ENCODE measurements at places on chromosomes 11 and 22.

- DNase-seq = peak; percentile 79
Measured at GRCh38 chr11:73980001-73980961, 2.4 kb downstream of the UCP2 start.

DNA sequence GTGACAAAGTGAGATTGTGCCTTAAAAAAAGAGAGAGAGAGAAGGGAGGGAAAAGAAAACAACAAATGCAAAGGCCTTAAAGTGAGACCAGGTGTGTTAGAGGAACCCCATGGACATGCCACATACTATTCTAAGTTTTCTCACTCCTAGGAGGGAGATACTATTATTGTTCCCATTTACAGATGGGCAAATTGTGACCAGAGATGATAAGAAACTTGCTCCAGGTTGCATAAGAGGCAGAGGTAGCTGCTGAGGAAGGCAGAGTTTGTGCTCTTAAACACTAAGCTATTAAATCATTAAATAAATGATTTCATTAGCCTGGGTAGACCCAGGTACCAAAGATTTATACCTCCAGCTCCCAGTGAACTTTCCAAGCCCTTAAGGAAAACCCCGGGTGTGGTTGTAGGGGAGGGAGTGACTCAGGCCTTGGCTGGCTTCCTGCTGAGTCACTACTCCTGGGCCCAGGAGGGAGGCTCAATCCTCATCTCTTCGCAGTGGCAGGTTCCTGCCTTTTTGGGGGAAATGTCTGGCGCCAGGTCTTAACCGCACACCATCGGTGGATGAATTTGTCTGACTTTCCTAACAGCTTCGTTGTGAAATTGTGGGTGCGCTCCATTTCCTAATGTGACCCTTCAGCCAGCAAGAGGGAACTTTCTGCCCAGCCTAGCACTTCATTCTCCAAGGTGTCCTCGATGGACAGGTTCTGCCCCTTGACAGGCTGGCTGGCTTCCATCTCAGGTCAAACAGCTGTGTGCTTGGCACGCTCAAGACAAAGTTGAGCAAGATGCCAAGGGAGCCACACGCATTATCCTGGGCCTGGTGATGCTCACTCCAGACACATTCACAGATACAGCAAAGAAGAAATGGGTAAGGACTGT, 33.4 kb upstream of the PTPRJ start:
- DNase-seq = no peak

GRCh38 chr11:74357449-74357848, 40.8 kb downstream of the PGM2L1 start:
- no peak for DNase-seq

DNA sequence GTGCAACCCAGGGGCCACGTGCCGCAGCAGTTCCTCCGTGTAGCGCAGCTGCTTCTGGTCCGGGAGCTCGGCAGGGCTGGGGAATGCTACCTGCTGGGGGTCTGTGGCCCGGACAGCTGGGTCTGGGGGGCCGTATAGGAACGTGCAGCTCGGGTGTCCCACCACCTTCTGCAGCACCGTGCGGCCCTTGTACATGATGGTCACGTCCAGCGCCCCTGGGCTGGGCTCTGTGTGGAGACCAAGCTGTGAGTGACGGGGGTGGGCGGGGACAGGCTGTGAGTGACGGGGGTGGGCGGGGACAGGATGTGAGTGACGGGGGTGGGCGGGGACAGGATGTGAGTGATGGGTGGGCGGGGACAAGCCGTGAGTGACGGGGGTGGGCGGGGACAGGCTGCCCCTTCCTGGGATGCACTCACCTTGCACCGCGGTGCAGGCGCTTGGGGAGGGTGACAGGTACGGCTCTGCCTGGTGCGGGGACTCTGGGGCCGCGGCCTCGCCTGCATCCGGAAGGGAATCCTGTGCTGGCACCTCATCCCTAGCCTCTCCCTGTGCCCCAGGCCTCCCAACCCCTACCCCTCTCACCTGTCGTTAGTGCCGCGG, 2.3 kb downstream of the IRF7 start:
- peak; percentile 61 for DNase-seq

GRCh38 chr11:35089666-35090065, 49.3 kb upstream of the CD44 start:
- no peak for DNase-seq

DNA sequence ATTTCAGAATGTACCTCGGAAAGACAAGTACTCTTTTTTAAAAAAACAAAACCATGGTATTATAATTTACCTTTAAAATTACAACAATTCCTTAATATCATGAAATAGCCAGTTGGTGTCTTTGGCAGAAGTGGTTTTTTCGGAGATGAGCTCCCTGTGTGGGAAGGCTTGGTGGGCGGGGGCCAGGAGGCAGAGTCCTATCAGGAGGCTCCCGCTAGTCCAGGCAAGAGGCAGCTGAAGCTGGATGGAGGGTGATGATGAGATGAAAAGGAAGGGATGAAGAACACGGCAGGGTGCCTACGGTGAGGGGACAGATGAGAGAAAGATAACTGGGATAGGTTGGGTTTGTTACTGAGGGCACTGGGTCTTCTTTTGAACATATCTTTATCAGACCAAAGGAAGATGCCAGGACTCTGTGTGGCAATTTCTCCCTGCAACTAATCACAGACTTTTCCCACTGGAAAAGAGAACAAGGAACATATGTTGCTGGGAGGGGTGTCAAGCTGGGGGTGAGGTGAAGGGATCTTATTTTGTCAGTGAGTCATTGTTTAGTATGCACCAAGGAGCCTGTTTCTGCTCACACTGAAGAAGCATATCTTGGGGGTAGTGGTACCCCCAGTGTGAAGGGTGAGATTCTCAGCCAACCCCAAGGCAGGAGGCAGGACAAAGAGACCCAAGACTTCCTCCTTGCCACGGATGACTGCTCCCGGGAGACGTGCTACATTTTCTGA, 91.5 kb upstream of the YWHAH start:
- no peak for DNase-seq

DNA sequence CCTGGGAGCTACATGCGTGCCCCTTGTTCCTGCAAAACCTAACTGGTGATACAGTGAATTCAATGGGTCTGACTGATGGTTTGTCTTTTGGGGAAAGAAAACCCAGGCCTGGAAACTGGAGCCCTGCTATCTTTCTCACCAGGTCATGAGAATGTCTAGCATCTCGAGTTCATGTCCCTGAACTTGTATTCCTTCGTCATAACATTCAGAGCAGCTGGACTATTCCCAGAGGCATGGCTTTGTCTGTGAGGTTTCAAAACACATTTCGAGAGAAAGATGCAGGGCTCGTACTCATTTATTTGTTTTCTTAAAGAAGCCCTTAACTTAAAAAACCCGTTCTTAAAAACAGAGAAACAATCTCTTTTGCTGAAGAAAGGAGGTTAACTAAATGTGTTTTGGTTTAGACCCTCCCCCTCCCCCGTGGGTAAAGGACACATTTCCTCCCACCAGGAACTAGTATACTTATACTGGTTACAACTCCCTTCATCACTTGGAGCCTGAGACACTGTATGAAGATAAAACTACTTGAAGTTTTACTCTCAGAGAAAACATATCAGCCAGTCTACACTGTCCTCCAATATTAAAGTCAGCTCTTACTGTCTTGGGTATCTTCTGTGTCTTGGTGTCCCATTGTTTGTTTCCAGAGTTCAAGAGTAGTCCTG, 43.2 kb downstream of the ME3 start:
- no peak for DNase-seq

DNA sequence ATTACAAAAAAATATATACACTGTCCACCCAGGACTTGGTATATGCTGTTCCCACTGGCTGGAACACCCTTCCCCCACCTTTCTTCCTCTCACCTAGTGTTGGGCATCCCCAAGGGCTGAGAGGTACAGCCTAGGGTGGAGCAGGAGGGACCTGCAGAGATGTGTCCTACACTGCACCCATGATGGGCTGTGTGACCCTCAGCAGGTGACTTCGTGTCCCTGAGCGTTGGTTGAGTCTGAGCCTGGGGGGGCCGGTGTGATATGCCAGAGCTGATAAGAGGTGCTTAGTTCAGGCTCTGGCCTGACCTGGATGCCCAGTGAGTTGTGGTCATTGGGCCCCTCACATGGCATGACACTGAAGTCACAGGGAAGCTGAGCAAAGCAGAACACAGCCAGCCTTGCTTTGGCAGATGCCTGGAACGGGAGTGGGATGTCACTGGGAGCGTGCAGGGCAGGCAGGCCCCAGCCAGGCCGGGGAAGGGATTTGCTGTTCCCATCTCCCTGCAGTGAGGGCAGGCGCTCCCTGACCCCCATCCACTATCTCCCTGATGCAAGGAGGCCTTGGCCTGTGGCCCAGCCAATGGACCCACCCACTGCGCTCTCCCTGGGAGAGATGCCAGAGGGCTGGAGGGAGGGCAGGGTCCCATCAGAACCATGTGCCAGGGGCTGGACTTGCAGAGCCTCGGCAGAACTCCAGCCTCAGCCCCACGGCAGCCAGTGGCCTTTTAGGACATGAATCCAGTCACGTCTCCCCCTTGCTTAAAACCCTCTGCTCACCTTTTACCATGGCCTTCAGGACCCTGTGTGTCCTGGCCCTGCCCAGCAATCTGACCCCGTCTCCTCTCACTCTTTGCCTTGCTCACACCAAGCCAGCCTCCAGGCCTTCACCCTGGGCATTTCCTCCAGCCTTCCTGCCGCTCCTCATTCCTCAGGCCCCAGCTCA, 138.9 kb downstream of the MN1 start:
- DNase-seq = no peak

DNA sequence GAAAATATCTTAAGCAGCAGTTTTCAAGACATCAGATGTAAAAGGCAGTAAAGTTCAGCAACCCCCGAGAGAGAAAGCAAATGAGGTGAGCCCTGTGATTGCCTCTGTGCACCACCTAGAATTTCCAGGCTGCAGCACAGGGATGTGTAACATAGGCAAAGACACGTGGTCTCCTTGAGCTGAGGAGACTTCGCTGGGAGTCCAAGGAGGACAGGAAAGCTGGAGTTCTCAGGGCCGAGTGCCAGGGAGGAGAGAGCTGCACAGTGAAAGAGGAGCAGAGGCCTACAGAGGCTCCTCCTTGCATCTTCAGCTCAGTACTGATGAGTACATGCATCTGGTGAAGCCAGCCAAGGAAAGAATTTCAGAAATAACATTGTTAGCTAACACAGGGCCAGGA, 17.6 kb upstream of the TOLLIP start:
- no peak for DNase-seq

- DNase-seq = no peak
Measured at GRCh38 chr11:109957000-109957399, 136.2 kb upstream of the ZC3H12C start.

All from activated effector memory CD4-positive, alpha-beta T cell treated with Interleukin-2 at 50 U/mL for 16 hours (primary cell).